Activated naive CD8-positive, alpha-beta T cell treated with anti-CD3 and anti-CD28 coated beads, Interleukin-2, amount 10 ng/mL, durations not matched to agents 7 days and 5 days (primary cell): ENCODE measurements at places on chromosomes 1 and 21. TPM values are rescaled to one million over a fixed set of nuclear protein-coding genes. Genes with fewer than 3 reads are reported as not detected.
A peak's percentile ranks its signal among the peaks of the same experiment; 100 is the strongest.

The DDAH1 gene
- total RNA-seq, result not detected

The HCRTR1 gene
- total RNA-seq, result not detected

The CFHR2 gene
- total RNA-seq, result not detected

The URB2 gene
- total RNA-seq, result 10.6 TPM

The FBXO2 gene
- total RNA-seq, result 6.2 TPM

The SLAMF6 gene
- total RNA-seq, result 48.1 TPM

DNA sequence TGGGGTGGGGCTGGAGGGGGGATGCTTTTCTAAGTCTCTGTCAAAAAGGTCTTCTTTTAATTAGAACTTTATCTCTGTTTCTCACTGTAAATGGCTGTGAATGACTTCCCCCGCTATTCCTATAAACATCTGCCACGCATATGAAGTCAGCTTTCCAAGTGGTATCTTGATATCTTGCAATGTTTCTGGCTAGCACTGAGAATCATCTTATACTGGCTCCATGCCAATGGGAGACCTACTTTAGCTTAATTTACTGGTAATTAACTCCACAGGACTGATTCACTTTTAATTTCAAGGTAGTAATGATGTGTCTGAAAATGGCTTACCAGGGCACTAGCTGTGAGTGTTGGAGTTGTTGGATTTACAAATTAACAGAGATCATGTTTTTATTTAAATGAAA is 4.3 kb downstream of the GPR88 start:
- peaks cover 8% of the 10 kb centered on the region for H3K4me1 ChIP-seq
- DNase-seq, result no peak
- H3K27me3 ChIP-seq, result peaks cover 43% of the 10 kb centered on the region
- no peaks in the 10 kb centered on the region for H3K36me3 ChIP-seq

GRCh38 chr1:173410794-173411236 is 66.3 kb upstream of the PRDX6 start:
- H3K27me3 ChIP-seq, result peaks cover 2% of the 10 kb centered on the region
- peak; percentile 39 for DNase-seq
- peaks cover 43% of the 10 kb centered on the region for H3K4me1 ChIP-seq
- H3K36me3 ChIP-seq, result peaks cover 18% of the 10 kb centered on the region
- H3K27ac ChIP-seq, result peak overlapping the region; percentile 65
- H3K4me3 ChIP-seq, result peak overlapping the region; percentile 49

- no peak overlapping the region for H3K4me3 ChIP-seq
- peaks cover 2% of the 10 kb centered on the region for H3K27me3 ChIP-seq
- peaks cover 14% of the 10 kb centered on the region for H3K36me3 ChIP-seq
Observed at GRCh38 chr1:173414136-173414535, 63.0 kb upstream of the PRDX6 start.

- H3K4me3 ChIP-seq, result no peak overlapping the region
- no peak overlapping the region for H3K27ac ChIP-seq
- H3K36me3 ChIP-seq, result no peaks in the 10 kb centered on the region
- peaks cover 1% of the 10 kb centered on the region for H3K27me3 ChIP-seq
- H3K4me1 ChIP-seq, result peaks cover 1% of the 10 kb centered on the region
Observed at GRCh38 chr1:50349242-50349565, 74.0 kb downstream of the DMRTA2 start.

DNA sequence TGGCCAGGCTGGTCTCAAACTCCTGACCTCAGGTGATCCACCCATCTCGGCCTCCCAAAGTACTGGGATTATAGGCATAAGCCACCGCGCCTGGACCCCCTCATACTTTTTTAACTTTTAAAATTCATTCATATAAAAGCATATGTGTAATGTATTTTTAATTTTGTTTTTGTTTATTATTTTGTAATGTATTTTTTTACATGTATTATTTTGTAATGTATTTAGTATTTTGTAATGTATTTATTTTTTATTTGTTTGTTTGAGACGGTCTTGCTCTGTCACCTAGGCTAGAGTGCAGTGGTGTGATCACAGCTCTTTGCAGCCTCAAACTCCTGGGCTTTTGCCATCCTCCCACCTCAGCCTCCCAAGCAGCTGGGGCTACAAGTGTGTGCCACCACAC is 12.0 kb upstream of the BRWD1 start:
- H3K27ac ChIP-seq, result no peak overlapping the region
- H3K27me3 ChIP-seq, result peaks cover 25% of the 10 kb centered on the region
- H3K4me1 ChIP-seq, result peaks cover 4% of the 10 kb centered on the region

DNA sequence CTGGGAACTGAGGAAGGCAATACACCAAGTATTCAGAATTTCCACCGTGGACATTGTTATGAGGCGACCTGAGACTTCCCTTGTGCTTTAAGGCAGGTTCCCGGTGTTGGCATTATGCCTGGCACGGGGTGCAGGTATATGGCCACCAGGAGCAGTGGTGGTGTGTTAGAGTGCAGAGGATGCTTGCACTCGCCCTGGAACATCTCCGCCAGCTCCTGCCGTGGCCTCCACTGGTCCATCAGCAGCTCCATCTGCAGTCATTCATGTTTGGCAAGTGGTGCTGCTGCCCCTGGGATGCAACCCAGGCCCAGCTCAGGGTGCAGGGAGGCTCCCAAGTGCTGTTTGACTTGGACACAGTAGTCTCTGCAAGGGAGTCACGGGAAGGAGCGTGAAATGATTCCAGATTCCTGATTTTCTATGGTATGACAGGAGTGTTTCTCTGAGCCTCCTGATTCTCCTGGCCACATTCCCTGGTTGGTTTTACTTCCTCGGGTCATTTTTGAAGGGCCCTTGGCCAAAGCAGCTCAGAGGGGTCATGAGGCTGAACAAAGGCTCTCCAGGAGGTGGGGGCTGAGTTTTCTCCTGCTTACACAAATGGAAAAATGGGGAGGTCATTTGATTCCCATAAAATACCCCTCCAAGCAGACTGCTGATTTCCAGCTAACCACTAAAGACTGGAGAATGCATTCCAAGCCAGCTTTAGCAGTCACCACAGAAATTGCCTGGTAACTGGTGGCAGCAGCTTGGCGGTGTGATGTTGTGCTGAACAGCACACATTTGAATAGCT is 60.4 kb upstream of the PSEN2 start:
- no peak for DNase-seq
- H3K36me3 ChIP-seq, result no peaks in the 10 kb centered on the region
- H3K4me1 ChIP-seq, result peaks cover 5% of the 10 kb centered on the region
- H3K27me3 ChIP-seq, result peaks cover 2% of the 10 kb centered on the region
- H3K4me3 ChIP-seq, result no peak overlapping the region

DNA sequence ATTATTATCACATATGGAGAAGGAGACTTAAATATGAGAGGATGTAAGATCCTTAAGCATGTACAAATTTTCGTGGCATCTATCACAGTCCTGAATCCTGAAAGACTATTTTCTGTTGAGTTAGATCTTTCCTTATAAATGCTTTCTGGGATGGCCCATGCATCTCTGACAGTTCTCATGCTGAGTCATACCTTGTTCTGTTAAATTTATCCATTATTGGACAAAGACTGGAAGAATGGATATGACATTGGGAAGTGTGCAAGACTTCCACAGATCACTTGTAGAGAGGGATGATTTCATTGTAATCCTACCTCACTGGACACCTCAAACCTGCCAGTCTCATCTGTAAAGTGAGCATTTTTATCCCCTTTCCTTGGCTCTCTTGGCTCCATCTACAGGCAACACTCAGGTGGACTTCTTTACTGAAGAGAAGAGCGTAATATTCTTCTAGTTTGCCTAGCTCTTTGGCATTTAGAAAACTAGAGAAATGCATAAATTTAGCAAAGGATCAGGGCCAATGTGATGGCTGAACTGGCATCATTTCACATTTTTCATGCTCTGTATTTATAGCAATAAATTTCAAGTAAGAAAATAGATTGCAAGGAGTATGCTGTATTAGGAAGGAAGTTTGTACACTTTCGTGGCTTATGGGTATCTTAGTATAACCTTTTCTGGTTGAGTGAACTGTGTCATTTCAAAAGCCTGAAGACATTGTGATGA is 128.2 kb downstream of the NFIA start:
- no peak overlapping the region for H3K4me3 ChIP-seq
- H3K4me1 ChIP-seq, result peaks cover 7% of the 10 kb centered on the region
- no peak overlapping the region for H3K27ac ChIP-seq
- no peaks in the 10 kb centered on the region for H3K36me3 ChIP-seq
- DNase-seq, result no peak

DNA sequence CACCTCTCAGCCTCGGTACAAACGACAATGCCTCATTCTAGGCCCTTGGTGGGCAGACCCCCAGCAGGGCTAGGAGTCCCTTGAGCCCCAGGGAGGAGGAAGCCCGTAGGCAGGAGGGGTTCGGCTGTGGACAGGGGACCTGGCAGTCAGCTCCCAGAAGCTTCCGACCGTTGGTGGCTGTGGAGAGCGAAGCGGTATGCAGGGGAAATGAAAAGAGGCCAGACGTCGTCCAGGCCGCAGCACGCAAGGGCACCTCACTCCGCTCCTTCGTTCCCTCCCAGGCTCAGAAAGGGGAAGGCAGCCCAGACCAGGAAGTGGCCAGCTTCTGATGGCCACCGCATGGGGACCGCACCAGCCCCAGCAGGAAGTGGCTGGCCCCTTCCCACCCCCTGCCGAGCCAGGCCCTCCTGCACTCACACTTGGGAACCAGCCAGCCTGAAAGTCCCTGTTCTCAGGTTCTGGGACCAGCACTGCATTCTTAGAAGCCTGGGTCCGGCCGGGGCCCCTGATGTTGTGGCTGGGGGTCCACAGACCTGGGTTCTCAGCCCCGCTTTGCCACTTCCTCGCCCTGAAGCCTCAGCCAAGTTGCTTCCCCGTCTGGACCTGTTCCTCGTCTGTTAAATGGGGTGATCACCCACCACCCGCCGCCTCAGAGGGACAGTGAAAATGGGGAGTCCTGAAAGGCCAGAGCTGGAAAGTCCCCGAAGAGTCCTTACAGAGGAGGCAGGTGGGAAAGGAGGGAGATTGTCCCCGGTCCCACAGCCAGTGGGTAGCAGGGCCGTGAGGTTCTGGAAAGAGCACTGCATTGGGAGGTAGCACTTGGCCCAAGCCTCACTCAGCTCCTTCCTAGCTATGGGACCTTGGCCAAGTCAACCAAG is 104.0 kb upstream of the RUNX3 start:
- H3K27ac ChIP-seq, result no peak overlapping the region
- H3K4me3 ChIP-seq, result peak overlapping the region; percentile 88
- peak; percentile 75 for DNase-seq
- no peaks in the 10 kb centered on the region for H3K27me3 ChIP-seq
- peaks cover 68% of the 10 kb centered on the region for H3K4me1 ChIP-seq

DNA sequence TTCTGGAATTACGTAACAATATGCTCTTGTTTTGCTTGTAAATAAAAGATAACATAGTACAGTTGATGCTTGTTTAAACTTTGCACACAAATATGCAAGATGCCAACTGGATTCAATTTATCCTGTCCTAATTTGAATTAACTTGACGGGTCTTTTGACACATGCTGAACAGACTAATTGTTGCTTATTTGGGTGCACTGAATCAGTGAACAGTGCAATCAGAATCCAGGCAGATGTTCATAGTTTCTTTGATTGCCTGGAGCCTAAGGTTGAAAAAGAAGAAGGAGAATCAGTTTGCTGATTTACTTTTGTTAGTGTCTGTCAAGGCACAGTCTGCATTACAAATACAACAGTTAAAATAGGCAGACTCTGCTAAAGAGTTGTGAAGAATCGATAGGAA is 307.9 kb downstream of the COL11A1 start:
- no peak for DNase-seq
- no peaks in the 10 kb centered on the region for H3K36me3 ChIP-seq
- no peak overlapping the region for H3K27ac ChIP-seq
- no peak overlapping the region for H3K4me3 ChIP-seq
- H3K4me1 ChIP-seq, result no peaks in the 10 kb centered on the region
- no peaks in the 10 kb centered on the region for H3K27me3 ChIP-seq

- no peak overlapping the region for H3K4me3 ChIP-seq
- peaks cover 59% of the 10 kb centered on the region for H3K27me3 ChIP-seq
- no peak overlapping the region for H3K27ac ChIP-seq
- no peaks in the 10 kb centered on the region for H3K36me3 ChIP-seq
Observed at GRCh38 chr1:28136169-28136921, 40.1 kb downstream of the PTAFR start.

DNA sequence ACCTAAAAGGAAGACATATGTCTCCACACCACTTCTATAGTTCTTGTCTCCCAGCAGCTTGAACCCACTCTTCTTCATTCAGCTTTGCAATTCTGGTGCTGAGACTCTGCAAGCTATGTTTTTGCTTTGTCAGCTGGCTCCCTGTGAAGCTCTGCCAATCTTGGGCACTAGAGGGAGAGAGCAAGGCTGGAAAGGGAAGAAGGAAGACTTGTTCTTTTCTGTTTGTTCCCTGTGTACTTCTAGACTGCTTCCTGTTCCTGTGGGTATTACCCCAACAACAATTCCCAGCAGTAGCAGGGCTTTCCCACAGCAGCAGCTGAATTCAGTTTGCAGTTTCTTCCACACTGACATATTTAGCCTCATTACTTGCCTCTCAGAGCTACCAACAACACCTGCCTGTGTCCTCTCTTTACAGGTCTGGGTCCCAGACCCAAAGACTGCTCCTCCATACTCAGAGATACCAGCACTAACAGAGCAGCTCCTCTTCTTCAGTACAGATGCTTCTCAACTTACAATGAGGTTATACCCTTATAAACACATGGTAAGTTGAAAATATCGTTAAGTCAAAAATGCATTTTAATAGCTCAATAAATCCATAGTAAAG is 275.2 kb upstream of the NEGR1 start:
- H3K4me3 ChIP-seq, result no peak overlapping the region

GRCh38 chr1:226403201-226404034 is 4.5 kb downstream of the PARP1 start:
- no peak overlapping the region for H3K4me3 ChIP-seq
- H3K4me1 ChIP-seq, result peaks cover 29% of the 10 kb centered on the region

- peaks cover 2% of the 10 kb centered on the region for H3K27me3 ChIP-seq
- peaks cover 14% of the 10 kb centered on the region for H3K4me1 ChIP-seq
- peak overlapping the region; percentile 21 for H3K4me3 ChIP-seq
- no peaks in the 10 kb centered on the region for H3K36me3 ChIP-seq
- peak overlapping the region; percentile 57 for H3K27ac ChIP-seq
Observed at GRCh38 chr1:211687462-211688215, 12.2 kb upstream of the NEK2 start.

GRCh38 chr1:197173571-197174507 is 27.4 kb upstream of the ASPM start:
- no peak overlapping the region for H3K27ac ChIP-seq
- H3K27me3 ChIP-seq, result no peaks in the 10 kb centered on the region
- peaks cover 18% of the 10 kb centered on the region for H3K36me3 ChIP-seq
- H3K4me1 ChIP-seq, result no peaks in the 10 kb centered on the region
- H3K4me3 ChIP-seq, result no peak overlapping the region
- no peak for DNase-seq
